ENCODE measurements at places on chromosomes 7 and 10. TPM values are rescaled to one million over a fixed set of nuclear protein-coding genes. Genes with fewer than 3 reads are reported as not detected.
A peak's percentile ranks its signal among the peaks of the same experiment; 100 is the strongest.

- no peaks in the 10 kb centered on the region for H3K4me1 ChIP-seq
- H3K27ac ChIP-seq = no peak overlapping the region
- no peaks in the 10 kb centered on the region for H3K36me3 ChIP-seq
Observed at GRCh38 chr10:126563361-126563760, 107.1 kb downstream of the C10orf90 start.

The LAMB1 gene
- total RNA-seq = not detected

The PDZD7 gene
- 0.32 TPM for total RNA-seq

The FAM13C gene
- total RNA-seq = 0.35 TPM

GRCh38 chr10:96377816-96378294 lies 19.1 kb upstream of the OPALIN start:
- H3K36me3 ChIP-seq = no peaks in the 10 kb centered on the region
- no peak overlapping the region for H3K27ac ChIP-seq
- H3K4me3 ChIP-seq = no peak overlapping the region
- H3K27me3 ChIP-seq = peaks cover 4% of the 10 kb centered on the region
- no peak for DNase-seq

The ABCA13 gene
- not detected for total RNA-seq

The TAS2R38 gene
- total RNA-seq = not detected

The TMEM176B gene
- total RNA-seq = not detected

DNA sequence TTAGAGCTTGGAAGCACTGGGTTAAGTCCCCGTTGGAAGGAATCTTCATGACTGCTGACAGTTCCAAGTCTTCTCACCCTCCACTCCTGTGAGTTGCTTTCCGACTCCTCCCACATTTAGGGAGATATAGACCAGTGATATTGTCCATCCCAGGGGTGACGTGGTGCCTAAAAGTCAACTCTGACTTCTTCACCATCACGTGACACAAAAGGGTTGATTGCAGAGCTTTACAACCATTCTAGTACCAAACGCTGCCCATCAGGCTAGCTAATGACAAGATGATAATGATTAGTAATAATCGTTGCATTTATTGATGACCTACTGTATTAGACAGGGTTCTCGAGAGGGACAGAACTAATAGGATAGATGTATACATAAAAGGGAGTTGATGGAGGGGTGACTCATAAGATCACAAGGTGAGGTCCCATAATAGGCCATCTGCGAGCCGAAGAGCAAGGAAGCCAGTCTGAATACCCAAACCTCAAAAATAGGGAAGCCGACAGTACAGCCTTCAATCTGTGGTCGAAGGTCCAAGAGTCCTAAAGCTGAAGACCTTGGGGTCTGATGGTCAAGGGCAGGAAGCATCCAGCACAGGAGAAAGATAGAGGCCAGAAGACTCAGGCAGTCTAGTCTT lies 85.3 kb upstream of the CARD11 start:
- no peaks in the 10 kb centered on the region for H3K4me1 ChIP-seq
- DNase-seq = no peak
- H3K36me3 ChIP-seq = no peaks in the 10 kb centered on the region
- peaks cover 3% of the 10 kb centered on the region for H3K27me3 ChIP-seq
- H3K27ac ChIP-seq = no peak overlapping the region

The VWDE gene
- 2.3 TPM for total RNA-seq

- H3K36me3 ChIP-seq = no peaks in the 10 kb centered on the region
- H3K27me3 ChIP-seq = peaks cover 7% of the 10 kb centered on the region
- no peaks in the 10 kb centered on the region for H3K4me1 ChIP-seq
- no peak overlapping the region for H3K4me3 ChIP-seq
- H3K27ac ChIP-seq = no peak overlapping the region
- no peak for DNase-seq
Observed at GRCh38 chr10:30115626-30115940, 56.2 kb upstream of the JCAD start.

The LIPF gene
- not detected for total RNA-seq

DNA sequence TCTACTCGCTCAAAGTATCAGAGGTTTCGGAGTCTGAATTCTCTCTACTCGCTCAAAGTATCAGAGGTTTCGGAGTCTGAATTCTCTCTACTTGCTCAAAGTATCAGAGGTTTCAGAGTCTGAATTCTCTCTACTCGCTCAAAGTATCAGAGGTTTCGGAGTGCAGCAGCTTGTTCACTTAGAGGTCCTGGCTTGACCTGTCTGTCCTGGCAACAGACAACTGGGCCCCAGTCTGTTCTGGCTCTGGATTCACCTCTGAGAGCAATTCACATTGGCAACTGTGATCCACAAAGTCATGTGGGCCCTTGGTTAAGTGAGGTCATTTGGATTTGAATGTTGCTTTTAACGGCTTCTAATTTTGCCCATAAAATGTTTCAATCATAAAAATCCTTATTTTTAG lies 63.9 kb upstream of the ST8SIA6 start:
- DNase-seq = no peak
- no peaks in the 10 kb centered on the region for H3K36me3 ChIP-seq
- H3K4me1 ChIP-seq = no peaks in the 10 kb centered on the region

The WDR86 gene
- not detected for total RNA-seq

DNA sequence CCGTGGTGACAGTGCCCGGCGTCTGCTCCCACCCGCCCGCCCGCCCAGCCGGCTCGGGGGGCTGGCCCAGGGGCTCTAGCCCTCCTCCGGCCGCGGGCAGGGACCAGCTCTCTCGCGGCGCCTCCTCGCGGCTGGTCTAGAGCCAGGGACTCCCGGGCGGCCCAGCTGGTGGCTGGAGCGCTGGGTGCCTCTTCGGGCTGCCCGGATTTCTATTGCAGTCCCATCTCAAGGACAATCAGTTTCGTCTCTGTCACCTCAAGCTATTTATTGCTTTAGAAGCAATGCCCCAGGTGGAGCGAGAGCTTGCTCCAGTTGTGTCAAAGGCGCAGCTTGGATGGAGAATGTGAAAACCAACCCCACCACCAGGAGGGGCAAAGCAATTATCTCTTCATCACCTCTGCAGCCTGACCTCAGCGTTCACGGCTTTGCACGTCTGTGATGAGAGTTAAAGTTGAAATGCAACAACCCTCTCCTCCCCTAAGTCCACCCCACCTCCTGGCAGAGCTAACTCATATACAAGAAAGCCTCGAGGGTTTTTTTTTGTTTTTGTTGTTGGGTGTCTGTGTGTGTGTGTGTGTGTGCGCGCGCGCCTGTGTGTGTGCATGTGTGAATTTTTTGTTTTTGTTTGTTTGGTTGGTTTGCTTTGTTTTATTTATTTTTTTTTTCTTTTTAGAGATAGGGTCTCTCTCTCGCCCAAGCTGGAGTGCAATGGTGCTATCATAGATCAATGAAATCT lies at the start of gene ITGA8:
TSS of gene ITGA8 (minus strand) at position 24 of the 736 bp plus-strand sequence. CDS start 151 bp downstream, outside the sequence.
- no peak within 1 kb of the TSS for H3K27ac ChIP-seq
- H3K36me3 ChIP-seq = no peaks in the 10 kb centered on the region
- peaks cover 28% of the 10 kb centered on the region for H3K27me3 ChIP-seq
- H3K4me1 ChIP-seq = peaks cover 4% of the 10 kb centered on the region
- no peak within 1 kb of the TSS for H3K4me3 ChIP-seq
- peak; percentile 20 for DNase-seq

The JCAD gene
- not detected for total RNA-seq

GRCh38 chr10:114571316-114571999 lies 86.6 kb downstream of the ABLIM1 start:
- no peaks in the 10 kb centered on the region for H3K27me3 ChIP-seq
- H3K4me1 ChIP-seq = no peaks in the 10 kb centered on the region
- DNase-seq = no peak
- H3K36me3 ChIP-seq = no peaks in the 10 kb centered on the region
- H3K4me3 ChIP-seq = no peak overlapping the region

DNA sequence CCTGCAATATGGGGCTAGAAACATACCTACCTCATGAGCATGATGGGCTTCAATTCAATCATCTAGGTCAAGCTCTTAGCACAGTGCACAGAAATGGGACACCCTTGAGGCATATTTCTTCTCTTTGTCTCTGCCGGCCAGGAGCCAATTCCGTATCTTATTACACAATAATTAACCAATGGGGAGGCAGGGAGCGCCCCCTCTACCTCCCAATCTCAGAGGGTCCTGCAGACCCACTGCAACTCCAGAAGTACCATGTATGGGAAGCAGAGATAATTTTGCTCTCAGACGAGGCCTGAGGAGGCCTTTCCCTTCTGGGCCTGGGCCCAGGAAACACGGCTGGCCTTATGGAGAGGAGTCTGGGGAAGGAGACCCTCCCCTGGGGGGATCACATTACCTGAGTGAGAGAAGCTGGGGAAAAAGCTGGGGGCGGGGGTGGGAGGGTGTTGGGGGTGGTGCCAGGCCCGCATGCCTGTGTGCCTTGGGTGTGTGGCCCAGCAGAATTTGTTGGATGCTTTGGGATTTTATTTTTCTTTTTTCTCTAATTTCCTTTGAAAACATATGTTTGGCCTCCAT lies 155.5 kb downstream of the UBE2H start:
- H3K36me3 ChIP-seq = no peaks in the 10 kb centered on the region
- no peaks in the 10 kb centered on the region for H3K27me3 ChIP-seq
- no peak overlapping the region for H3K27ac ChIP-seq

Data from activated CD4-positive, alpha-beta T cell treated with anti-CD3 and anti-CD28 coated beads for 36 hours (primary cell).